ENCODE measurements at places on chromosomes 1 and 21.

- peak; percentile 33 for DNase-seq
Observed at GRCh38 chr1:51671527-51672325, 54.8 kb downstream of the OSBPL9 start.

- no peak for DNase-seq
Observed at GRCh38 chr21:38814126-38815059, 8.7 kb downstream of the ETS2 start.

GRCh38 chr1:78247079-78247478, 201.3 kb downstream of the GIPC2 start:
- no peak for DNase-seq

- DNase-seq: no peak
Observed at GRCh38 chr1:155474146-155474545, 88.5 kb downstream of the ASH1L start.

- no peak for DNase-seq
Observed at GRCh38 chr1:28456078-28456477, 49.8 kb upstream of the RCC1 start.

DNA sequence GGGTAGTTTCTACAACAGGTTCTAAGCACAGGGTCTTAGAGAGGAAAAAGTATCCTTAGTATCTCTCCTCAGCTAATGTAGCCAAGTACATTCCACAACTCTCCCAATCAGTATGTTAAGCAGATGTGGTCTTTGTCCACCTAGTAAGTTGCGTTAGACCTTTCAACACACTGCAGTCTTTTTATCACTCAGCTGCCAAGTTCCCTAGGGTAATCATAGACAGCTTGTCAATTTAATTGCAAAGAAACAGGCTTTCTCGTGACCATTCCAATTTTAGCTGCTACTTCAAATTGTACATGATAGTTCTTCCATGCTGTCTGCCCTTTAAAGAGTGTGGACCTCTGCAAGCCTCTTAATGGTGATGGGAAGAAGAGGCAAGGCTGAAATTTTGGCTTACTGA, 211.8 kb upstream of the PKN2 start:
- no peak for DNase-seq

DNA sequence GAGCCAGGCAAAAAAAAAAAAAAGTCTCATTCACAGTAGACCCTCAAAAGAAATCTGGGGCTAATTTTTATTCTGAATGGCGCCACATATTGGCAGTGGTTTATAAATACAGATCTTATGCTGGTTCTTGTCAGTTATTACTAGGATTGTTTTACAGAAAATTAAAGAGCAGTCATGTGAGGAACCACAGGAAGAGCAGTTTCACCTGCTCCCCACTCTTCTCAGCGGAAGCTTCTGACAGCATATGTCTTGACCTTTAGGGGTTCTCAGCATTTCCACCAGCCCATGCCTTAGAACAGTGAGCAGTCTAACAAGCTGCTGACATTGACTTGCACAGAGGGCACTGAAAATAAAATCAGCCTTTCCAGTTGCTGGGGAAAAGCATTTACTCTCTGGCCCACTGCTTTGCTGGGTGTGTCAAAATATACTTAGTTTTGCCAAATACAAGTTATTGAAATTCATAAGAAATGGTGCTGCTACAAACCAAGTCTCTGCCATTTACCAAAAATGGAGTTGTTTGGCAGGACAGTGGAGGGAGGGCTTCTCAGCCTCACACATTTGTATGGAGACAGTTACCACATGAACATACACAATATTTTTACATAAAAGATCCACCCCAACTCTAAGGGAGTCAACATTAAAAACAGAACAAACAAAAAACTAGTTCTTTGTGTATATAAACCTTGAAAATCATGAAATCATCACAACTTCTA, 144.2 kb downstream of the SYT2 start:
- DNase-seq: no peak

- no peak for DNase-seq
Observed at GRCh38 chr1:32990887-32991286, 26.3 kb upstream of the RNF19B start.

DNA sequence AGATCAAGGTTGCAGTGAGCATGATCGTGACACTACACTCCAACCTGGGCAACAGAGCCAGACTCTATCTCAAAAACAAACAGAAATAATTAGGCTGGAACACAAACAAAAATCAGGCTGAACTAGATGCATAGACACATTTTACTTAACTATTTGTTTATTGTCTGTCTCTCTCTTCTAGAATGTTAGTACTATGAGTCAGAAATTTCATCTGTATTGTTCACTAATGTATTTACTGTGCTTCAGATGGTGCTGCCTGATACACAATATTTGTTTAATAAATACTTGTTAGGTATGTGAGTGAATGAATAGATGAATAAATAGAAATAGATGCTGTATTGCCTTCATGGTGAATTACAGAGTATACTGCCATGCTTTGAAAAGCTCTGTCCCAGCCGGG, 6.0 kb upstream of the LIN28A start:
- no peak for DNase-seq
